ENCODE measurements at places on chromosomes 5 and 9.

- no peak for DNase-seq
Observed at GRCh38 chr9:27554712-27555111, 18.6 kb downstream of the C9orf72 start.

DNA sequence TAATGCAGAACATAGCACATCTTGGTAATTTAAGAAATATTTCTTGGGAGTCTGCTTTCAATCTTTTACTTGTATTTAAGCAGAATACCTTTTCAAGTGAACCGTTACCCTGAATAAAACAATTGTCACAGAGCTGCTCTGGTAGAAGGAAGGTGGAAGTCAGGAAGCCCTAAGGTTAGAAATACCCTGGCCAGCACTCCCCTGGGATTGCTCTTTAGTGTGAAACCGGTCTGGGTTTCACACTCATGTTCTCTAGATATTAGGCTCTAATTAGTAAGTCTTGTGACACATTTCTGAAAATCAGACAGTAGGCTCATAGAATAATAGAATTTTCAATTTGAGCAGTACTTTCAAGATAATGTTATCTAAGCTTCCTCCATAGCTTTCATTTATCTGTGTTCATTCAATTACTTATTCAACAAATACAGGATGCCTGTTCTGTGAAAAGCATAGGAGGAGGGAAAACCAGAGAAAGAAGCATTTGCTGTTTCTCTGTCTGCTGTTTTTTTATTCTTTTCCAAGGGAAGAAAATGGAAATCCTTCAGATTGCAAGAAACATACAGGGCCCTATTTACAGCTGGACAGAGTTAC, 825.5 kb downstream of the TLR4 start:
- DNase-seq = no peak

GRCh38 chr5:151562019-151562707, 29.0 kb downstream of the FAT2 start:
- no peak for DNase-seq

DNA sequence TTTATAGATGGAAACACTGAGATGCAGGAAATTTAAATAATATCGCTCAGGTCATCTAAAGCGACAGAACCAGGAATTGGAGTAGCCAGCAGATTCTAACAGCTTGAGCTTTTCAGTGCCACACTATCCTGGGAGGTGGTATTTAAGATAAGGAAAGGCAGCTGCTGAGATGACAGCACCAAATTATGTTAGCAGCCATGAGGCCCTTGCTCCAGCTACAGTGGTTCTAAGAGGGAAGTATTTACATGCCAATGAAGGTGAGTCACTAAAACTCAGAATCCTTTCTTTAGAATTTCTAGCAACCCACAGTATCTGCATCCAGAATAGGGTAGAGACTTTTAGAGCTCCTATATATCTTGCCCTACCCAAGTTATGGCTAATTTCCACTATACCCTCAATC, 127.0 kb upstream of the VLDLR start:
- no peak for DNase-seq

- peak; percentile 48 for DNase-seq
Observed at GRCh38 chr5:170552621-170553115, 48.8 kb downstream of the KCNIP1 start.

GRCh38 chr5:56161927-56162326, 71.2 kb downstream of the ANKRD55 start:
- no peak for DNase-seq

DNA sequence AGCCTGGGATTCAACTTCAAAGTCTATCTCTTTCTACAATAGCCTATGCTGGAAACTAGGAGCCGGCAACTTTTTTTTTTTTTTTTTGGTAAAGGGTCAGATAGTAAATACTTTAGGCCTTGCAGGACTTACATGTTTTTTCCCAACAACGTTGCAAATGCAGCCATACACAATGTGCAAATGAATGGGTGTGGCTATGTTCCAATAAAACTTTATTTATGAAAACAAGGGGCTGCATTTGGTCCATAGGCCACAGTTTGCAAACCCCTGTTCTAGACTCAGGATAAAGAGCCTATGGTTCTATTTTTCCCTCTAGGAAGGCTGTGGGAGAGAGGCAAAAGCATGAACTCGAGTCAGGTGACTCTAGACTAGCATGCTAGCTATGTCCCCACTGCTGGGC, 189.1 kb downstream of the GABBR2 start:
- no peak for DNase-seq

DNA sequence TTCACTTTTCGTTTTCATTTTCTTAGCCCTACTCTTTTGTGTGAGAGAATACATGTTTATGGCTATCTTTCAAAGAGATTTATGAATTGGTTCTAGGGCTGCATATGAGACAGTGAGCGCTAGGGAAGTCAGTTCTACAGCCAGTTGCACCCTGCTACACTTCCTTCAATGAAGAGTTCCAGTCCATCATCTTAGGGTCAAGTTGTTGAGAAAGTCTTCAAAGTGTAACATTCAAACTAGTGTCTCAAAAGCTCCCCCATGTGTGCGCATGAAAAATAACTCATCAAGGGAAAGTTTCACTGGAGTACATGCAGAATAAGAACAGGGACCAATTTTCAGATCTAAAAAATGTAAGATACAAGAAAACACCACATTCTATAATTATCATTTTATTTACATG, 317.2 kb downstream of the DEPDC1B start:
- no peak for DNase-seq

DNA sequence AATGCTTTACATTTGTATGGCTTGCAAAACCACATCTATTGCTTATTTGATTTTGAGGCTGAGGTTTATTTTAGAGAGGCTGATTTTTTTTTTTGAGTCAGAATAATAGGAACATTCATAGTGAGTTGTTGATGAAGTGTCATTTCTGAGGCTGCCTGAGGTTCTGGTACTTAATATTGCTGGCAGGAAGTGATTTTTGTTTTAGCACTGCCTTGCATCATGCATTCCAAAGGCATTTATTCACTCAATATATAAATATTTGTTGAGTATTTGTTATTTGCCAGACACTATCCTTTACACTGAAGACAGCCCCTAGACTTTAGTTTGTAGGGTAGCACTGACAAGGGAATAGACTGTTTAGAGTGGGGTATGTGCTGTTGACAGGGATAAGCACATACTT, 2.7 kb downstream of the RNF20 start:
- no peak for DNase-seq

- no peak for DNase-seq
Observed at GRCh38 chr9:97064176-97064575, 25.2 kb upstream of the CTSV start.

- no peak for DNase-seq
Observed at GRCh38 chr5:19903611-19904010, 84.4 kb downstream of the CDH18 start.

DNA sequence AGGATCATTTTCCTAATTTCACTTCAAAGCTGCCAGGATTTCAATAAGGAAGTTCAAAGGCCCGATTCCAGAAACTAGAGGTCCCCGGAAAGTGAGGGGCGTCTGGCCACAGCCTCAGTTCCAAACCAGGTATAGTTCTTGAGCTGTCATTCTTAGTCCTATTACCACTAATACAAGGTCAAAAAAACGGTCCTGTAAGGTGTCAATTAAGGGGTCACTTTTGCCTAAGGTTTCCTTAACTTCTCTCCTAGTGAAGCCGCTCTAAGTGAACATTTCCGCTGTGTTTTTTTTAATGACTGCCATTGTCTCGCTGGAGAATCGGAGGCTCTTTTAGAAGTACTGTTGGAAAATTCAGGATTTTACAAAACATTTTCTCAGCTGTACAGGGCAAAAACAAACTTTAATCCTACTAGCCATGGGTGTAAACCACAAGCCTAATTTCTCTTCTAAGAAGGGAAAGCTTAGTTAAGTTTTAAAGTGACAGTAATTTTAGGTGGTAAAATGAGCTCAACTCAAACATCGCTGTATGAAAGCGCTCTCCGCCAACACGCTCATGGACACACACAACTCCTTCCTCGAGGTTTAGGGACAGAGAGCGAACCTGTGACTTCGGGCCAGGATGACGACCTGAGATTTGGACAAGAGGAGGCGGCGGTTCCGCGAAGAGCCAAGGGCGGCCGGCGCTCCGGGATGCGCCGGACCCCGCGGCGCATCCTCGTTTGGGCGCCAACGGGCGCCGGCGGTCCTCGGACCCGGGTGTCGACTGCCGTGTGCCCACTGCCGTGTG, 76.7 kb upstream of the IFNE start:
- no peak for DNase-seq

DNA sequence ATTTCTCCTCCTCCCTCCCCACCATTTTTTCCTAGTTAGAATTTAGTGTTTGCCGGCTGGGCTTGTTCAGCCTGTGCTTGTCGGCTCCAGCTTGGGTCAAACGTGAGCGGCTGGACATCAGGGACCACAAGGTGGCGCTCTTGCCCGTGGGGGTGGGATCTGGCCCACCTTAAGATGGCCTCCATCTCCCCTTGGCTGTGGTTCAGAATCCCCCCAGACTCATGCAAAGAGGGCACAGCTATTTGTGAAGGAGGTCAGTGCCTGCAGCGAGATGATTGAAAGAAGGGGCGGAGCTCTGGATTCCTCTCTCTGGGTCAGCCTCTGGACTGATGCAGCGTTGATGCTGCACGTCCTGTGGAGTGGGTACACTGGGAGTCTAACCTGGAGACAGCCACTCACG, 283.3 kb upstream of the TUT7 start:
- DNase-seq = peak; percentile 54

GRCh38 chr9:78893774-78894401, 597.0 kb downstream of the PSAT1 start:
- DNase-seq = no peak

DNA sequence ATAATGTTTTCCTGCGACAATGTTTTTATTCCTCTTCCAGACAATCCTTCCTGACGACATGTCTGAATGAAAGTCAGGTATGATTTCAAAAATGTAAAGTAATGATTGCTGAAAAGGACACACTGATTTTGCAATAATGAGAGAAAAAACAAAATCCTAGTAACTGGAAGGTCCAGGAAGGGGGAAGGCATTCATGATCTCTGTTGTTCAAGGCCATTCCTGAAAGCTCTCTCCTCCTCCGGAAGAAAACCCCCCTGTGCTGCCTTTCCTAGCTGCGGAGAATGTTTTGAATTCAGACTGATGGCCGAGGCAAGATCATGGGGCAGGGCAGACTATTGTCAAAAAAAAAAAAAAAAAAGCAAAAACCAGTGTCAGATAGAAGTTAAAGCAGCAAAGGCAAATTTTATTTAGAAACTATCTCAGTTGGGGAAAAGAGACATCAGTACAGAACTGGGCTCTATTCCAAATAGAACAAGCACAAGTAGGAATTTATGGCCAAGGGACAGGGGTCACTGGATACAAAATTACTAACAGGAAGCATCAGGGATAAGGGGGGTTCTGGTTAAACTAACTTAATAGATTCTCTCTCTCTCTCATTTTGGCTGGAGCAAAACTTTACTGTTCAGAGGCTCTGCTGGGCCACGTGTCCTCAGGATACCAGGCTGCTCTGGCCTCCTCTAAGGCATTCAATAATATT, 36.5 kb upstream of the CTSV start:
- DNase-seq = no peak

DNA sequence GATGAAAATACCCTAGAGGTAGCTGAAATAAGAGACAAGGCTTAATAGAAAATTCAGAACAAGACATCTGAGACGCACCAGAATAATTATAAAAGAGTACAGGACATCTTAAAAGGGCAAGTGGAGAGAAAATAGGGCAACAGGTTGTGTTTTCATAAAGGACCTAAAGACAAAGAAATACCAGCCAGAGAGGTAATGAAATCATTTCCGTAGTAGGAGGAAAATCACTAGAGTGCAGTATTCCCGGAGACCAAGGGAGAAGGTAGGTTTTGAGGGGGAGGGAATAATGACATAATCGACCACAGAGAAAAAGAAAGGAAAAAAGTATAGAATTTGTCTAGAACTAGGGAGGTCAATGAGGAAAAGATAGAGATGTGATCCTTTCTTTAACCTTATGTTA, 26.2 kb upstream of the CTNNAL1 start:
- no peak for DNase-seq

DNA sequence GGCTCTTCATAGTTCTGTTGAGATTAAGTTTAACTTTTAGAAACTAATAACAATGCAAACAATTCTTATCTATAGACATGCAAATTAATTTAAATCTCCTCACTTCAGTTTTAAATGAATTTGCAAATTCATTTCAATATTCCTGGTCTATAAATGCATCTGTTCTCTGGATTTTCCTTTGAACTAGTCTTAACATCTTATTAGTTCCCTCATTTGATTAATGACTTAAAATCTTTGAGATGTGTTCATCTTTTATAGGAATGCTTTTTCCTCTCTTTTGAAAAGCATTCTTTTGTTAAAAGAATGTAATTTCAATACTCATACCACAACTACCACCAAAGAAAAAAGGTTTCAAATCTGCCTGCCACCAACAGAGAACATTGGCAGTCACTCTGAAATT, 169.4 kb downstream of the RASEF start:
- DNase-seq = no peak

DNA sequence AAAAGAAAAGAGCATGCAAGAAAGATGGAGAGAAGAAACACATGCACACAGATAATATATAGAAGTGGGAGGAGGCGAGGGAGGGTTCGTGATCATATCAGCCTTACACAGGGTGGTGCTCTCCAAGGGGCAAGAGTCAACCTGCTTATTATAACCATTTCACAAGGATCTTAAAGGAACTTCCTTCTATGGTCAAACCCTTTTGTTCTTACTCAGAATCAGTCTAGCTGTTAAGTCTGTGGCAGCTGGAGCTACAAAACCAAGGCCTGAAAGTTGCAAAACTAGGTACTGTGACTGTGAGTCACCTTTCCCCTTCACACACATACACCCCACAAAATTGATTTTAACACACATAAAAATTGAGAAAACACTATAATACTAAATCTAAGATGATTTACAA, 18.5 kb upstream of the ERMP1 start:
- no peak for DNase-seq

- no peak for DNase-seq
Observed at GRCh38 chr5:139475865-139476617, 5.2 kb downstream of the SMIM33 start.

GRCh38 chr5:145341842-145342241, 493.3 kb downstream of the PRELID2 start:
- DNase-seq = no peak

DNA sequence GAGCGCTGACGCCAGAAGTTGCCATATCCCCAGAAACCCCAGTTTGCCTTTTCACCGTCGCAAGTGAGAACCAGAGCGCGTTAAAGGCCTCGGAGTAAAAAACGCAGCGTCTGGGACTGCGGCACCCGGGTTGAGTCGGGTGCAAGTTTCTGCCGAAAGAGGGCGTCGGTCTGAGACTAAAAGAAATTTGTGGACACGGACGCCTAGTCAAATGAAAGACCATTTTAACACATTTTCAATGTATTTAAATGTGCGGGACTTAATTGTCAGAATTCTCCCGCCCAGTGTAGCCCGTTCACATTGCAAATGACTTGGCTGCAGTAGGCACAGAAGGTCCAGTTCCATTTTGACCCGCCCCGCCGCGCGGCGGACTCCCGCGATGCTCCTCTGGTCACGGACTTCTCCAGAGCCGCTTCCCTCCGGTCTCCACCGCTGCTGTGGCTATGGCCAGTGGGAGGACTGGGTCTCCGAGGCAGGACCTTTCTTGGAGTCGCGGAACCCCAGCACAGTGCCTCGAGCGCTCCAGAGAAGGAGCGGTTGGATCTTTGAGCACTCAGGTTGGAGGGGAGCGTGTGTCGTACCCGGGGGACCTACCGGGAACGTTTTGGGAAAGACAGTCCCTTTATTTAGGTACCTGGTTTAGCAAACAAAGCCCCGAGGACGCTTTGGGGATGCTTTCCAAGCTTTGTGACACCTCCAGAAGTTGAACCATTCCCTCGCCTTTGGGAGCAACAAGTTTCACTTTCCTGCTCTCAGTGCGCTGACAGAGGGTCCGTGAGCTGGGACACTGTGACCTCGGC, 1.2 kb upstream of the NPR3 start:
- DNase-seq = no peak

Measured in brain pericyte (primary cell).